Activated T-cell treated with anti-CD3 and anti-CD28 coated beads, Interleukin-2, amount 50 U/mL, for 72 hours (primary cell): ENCODE measurements at places on chromosomes 5 and 9.

DNA sequence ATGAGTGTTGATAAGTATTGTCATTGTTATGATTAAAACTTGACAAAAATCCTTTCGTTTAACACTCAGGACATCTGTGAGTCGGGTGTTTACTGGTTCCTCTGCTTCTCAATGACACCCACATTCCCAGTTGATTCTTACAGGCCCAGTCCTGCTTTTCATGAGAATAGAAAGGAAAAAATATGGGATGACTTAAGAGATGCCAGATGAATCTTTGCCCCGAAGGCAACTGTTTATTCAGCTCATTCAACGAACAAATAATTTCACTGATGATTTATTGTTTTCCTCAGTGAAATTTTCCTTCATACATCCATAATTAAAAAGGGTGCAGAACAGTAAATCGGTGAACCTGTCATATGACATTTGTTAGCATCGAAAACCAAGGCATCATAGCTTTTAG, 452.4 kb upstream of the WWC1 start:
- H3K4me1 ChIP-seq, result no peaks in the 10 kb centered on the region
- H3K36me3 ChIP-seq, result no peaks in the 10 kb centered on the region
- no peaks in the 10 kb centered on the region for H3K27me3 ChIP-seq
- DNase-seq, result no peak
- H3K27ac ChIP-seq, result no peak overlapping the region

DNA sequence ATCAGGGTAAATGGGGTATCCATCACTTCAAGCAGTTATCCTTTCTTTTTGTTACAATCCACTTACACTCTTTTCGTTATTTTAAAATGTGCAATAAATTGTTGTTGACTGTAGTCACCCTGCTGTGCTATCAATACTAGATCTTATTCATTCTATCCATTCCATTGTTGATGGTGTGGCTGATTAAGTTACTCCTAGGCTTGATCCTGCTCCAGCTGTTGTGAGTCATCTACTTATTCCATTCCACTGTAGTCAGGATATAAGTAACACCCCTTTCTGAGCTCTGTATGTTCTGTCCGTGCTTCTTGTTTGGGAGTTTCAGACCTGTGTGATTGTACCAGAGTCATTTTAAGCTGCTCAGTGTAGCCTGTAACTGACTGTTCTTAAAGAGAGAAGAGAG, 122.5 kb upstream of the RUSC2 start:
- no peak for DNase-seq
- no peaks in the 10 kb centered on the region for H3K36me3 ChIP-seq
- no peak overlapping the region for H3K27ac ChIP-seq
- H3K4me1 ChIP-seq, result no peaks in the 10 kb centered on the region

DNA sequence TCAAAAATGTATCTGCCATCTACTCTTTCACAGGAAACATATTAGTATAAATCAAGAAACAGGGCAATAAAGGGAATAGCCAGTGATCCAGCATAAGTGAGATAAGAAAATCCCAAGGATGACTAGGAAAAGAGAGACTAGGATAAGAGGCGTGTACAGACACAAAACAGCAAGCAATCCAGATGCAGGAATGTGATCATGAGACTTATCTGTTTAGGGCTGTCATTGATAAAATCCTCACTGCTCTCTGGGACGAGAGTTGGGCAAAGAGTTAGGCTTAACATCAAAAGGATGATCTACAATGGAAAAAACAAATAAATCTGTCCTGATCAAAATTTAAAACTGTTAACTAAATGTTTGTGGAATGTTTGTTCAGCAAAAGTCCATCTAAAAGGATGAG, 1156.8 kb upstream of the C9orf72 start:
- peaks cover 2% of the 10 kb centered on the region for H3K36me3 ChIP-seq
- H3K4me1 ChIP-seq, result no peaks in the 10 kb centered on the region
- no peak for DNase-seq

DNA sequence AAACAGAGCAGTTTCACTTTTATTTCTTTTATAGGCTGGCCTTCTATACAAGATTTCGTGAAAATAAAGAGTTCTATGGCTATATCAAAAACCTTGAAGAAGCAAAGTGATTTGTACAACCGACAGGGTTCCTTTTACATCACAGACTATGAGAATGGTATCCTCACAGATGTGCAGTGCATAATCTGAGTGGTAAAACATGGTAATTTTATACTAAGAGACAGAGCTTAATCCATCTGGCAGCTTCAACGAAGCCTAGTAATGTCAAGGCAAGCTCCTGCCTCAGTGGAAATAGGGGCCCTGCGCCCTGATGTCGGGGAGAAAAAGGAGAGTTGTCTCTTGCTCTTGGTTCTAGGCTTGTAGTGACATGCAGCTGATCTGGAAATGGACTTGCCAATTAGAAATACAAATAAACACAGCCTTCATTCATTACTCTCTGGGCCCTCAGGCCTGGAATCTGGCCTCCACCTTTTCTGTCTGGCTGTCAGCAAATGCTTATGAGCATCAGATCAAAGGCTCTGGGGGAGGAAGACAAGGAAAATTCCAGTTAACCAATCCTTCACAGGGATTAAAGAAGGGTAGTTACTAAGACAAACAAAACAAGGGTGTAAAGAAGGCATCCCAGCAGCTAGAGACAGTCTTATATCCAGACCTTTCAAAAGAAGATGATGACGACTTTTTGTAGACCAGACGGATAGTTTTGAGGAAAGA, 33.6 kb upstream of the TRIM32 start:
- H3K4me1 ChIP-seq, result no peaks in the 10 kb centered on the region
- H3K27ac ChIP-seq, result no peak overlapping the region
- peaks cover 3% of the 10 kb centered on the region for H3K36me3 ChIP-seq
- no peak overlapping the region for H3K4me3 ChIP-seq
- H3K27me3 ChIP-seq, result no peaks in the 10 kb centered on the region

DNA sequence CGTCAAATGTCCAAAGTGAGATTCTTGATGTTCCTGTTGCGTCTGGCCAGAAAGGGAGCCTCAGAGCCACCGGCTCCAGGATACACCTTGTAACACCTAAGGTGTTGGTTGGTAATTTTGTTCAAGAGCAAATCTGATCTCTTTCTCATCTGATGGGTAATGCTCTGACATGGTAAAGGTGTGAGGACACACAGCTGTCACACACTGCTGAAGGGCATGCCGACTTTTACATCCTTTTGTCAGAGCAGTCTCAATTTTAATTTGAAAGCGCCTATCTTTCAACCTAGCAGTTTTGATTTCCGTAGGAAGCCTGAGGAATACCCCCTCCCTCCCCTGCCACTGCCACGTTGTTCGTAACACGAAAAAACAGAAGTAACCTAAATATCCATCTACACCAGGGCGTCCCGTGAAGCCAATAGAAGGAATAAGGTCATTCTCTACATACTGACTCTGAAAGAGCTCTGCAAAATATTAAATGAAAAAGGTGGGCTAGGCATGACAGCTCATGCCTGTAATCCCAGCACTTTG, 57.4 kb downstream of the TSTD2 start:
- no peak for DNase-seq
- peaks cover 20% of the 10 kb centered on the region for H3K4me1 ChIP-seq
- H3K27ac ChIP-seq, result no peak overlapping the region
- no peaks in the 10 kb centered on the region for H3K36me3 ChIP-seq
- H3K27me3 ChIP-seq, result no peaks in the 10 kb centered on the region
